Vagina (tissue), 2 donors: ENCODE measurements at places on chromosomes 2 and 18.
A peak's percentile ranks its signal among the peaks of the same experiment; 100 is the strongest.

DNA sequence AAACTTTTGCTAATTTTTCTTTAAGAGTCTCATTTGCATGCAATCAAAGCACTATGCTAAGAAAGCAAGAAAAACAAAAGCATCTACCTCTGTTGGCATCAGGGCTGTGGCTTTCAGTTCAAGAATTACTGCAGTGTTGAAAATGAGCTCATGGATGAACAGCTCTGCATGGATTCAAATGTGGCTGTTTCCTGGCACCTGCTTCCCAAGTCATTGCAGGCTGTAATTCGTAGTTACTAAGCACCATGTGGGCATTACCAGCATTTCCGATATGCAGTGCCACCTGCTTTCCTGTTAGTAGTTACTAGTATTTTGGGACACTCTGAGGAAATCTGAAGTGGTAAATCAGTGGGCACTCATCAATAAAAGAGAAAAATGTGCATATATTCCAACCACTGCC is 37.8 kb upstream of the FAM110C start:
- DNase-seq: no peak

DNA sequence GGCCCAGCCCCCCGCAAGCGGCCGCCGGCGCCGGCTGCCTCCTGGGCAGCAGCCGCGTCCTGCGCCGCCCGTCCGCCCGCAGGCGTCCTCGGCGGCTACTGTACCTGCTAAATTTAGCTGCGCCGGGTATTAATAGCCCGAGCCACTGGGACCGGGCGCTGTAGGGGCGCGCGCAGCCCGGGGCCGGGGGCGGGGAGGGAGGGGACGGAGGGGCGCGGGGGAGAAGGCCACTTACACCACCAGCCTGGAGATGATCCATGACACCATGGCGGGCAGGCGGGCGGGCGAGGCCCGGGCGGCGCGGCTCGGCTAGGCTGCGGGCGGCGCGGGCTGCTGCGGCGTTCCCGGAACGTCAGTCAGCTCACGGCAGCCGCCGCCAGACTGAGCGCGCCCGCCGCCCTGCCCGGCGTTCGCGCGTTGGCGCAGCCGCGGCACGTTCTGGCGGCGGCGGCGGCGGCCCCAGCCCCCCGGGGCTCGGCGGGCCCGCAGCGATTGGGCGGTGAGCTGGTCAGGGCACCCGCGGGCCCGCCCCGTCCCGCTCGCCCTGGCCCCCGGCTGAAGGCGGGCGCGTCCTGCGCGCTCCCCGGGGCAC is at the start of gene REEP1:
Gene REEP1, minus strand, starts transcription at position 383 of the 592 bp plus-strand sequence. Its CDS starts 116 bp downstream, at position 267.
- DNase-seq: peak; percentile 25

- no peak for DNase-seq
These were observed 160.3 kb upstream of the CDH19 start for GRCh38 chr18:66764230-66764629.

DNA sequence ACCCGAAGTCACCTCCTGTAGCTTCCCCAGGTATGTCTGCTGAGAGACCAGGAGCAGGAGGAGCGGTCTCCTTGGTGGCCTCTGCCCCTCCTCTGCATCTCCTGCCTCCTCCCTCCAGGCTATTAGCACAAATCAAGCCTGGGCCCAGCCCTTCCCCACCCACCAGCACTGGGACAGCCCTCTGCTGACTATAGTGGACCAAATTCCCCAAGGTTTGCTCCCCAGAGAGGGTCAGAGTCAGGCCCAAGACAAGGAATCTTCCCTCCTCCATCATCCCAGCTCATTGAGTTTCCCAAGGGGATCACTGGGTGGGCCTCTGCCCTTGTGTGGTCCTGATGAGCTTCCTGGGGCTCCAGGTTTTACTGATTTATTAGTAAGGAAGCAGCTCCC is 62.1 kb downstream of the EMILIN2 start:
- DNase-seq: peak; percentile 89
